ENCODE measurements at places on chromosomes 2 and 18.

- no peak for DNase-seq
These were observed 206.9 kb upstream of the FAM98A start for GRCh38 chr2:33806041-33806440.

- no peak for DNase-seq
These were observed 46.6 kb downstream of the USP40 start for GRCh38 chr2:233519787-233520611.

DNA sequence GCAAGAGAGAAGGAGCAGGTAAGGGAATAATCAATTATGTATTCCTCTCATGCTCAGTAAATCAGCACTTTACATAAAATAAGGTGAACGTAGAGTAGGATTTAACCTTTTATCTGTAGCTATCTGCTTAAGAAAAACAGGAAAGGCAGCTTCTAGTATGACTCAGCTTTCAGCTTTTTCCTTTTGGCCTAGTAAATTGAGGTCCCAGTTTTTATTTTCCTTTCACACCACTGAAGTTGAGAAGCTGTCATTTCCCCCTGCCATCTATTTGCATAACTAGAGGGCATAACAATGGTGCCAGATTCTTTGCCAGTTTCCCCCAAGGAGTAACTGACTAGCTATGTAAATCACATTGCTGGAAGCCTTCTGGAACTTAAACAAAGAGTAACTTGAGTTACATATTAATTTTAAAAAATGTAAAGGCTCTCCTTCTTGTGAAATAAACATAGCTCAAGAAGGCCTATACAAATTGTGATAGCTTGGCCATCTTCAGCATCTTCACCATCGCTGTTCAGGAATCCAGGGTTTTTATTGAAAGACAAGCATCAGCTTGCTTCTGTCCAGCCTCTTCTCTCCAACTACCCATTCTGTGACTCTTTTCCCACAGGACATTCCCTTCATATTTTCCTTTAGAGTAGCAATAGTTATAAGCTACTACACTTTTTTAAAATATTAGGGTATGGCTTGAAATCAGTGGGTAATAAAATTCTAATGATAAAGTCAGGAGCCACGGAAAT lies 97.0 kb downstream of the KYNU start:
- no peak for DNase-seq

GRCh38 chr2:68244456-68244855 lies 7.9 kb downstream of the PPP3R1 start:
- DNase-seq: no peak

DNA sequence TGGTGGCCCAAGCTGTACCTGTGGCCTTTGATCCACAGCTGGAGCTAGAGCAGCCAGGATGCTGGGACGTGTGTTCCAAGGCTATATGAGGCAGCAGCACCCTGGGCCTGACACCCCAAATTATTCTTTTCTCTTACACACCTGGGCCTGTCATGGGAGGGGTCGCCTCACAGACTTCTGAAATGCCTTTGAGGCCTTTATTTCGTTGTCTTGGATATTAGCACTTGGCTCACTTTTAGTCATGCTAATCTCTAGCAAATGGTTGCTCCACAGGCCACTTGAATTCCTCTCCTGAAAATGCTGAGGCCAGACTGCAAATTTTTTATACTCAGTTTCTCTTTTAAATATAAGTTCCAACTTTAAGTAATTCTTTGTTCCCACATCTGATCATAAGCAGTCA lies 22.0 kb upstream of the IL1R2 start:
- no peak for DNase-seq

DNA sequence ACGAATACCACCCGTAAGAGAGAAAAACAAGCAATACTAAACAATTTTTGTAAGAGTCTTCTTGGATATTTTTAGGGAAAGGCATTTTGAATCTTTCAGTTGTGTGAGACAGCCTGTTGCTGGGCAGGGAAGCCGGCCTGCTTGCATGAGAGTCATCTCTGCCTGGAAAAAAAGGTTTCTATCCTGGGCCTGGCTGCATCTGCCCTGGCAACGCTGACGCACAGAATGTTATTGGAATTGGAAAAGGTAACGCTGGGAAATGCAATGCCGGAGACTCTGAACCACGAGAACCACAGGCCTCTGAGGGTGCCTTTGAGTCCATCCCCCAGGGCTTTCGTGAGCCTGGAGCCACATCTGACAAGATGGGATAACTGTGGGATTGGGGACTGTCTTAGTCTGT lies 17.9 kb upstream of the NPAS2 start:
- DNase-seq: no peak

- DNase-seq: no peak
These were observed 503.6 kb downstream of the ARHGAP15 start for GRCh38 chr2:143632751-143633374.

DNA sequence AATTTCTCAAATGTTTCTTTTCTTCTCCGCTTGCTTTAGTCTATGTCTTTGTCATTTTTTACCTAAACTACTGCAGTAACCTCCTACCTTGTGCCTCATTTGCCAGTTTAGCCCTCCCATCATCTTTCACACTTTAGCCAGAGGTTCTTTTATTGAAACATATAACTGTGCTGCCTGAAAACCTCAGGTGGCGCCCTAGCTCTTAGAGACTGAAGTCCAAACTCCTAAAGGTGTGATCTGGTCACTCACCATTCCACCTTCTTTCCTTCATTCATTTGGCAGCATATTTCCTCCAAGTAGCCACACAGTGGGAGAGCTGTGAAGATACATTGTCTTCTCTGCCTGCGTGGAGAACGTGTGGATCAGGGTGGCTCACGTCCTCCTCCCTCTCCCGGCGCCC lies 98.2 kb upstream of the MAPRE2 start:
- no peak for DNase-seq

GRCh38 chr2:180742801-180743200 lies 237.6 kb upstream of the UBE2E3 start:
- no peak for DNase-seq

DNA sequence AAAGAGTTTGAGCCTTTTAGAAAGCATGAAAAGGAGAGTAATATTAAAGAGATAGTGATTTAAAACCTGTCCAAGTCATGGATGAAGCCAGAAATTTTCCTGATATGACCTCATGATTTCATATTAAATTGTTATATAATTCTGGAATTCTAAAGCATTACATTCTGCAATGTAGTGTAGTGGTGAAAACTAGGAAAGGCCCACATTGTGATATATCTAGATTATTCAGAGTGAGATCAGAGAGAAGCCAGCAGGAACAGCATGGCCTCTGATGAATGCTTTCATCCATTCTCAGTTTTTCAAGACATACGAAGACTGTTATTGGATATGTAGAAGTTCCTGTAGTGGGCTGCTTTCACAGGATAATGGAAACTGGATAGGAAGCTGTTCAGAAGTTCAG lies 98.8 kb downstream of the LCLAT1 start:
- no peak for DNase-seq

DNA sequence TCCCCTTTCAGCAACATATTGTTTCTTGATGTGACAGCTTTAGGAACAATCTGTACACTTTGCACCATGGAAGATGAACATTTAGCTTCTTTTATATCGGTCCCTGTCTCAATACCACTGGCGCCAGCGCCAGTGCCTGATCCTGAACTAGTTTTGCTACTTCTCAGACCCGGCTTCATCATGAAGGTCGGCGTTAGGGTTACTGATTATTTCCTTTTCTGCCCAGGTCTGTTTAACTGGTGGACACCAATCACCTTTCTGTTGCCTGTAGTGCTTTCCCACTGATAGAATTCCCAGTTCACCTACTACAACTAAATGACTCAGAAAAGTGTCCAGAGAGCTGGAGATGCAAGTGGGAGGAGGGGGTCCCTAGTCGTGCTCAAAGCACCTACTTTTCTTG lies 99.5 kb downstream of the MYCN start:
- DNase-seq: no peak

- no peak for DNase-seq
These were observed 117.7 kb upstream of the SETBP1 start for GRCh38 chr18:44562986-44563385.

DNA sequence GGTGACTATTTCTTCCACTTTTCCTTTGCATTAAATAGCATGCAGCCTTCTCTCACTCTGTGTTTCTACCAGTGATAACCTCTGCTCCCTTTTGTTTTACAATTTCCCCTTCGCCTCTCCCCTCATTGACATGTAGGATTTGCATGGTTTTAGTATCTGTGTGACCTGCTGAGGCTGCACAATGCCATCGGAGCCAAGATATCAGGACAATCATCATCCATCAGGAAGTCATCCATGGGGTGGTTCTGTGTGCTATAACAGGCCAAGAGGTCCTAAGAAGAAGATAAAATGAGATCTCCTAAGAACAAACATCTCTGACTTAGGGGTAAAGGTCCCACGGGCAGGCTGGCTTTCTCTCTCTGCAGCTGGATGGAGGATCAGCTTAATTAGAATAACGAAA lies 65.6 kb downstream of the EHD3 start:
- DNase-seq: no peak

GRCh38 chr2:108164318-108164717 lies 75.5 kb upstream of the SULT1C3 start:
- DNase-seq: no peak

Data from stimulated activated CD4-positive, alpha-beta T cell treated with anti-CD3 and anti-CD28 coated beads, Interleukin-1b, Interleukin-23, amount 100 ng/mL, for 1 hour (primary cell).